Neural crest cell (in vitro differentiated cells): ENCODE measurements at places on chromosomes 1 and 21. TPM values are rescaled to one million over a fixed set of nuclear protein-coding genes. Genes with fewer than 3 reads are reported as not detected.
A peak's percentile ranks its signal among the peaks of the same experiment; 100 is the strongest.

GRCh38 chr1:218376722-218377121, 31.6 kb downstream of the TGFB2 start:
- no peaks in the 10 kb centered on the region for H3K36me3 ChIP-seq
- no peaks in the 10 kb centered on the region for H3K27me3 ChIP-seq
- peaks cover 30% of the 10 kb centered on the region for H3K4me1 ChIP-seq
- DNase-seq, result no peak
- no peak overlapping the region for H3K27ac ChIP-seq

DNA sequence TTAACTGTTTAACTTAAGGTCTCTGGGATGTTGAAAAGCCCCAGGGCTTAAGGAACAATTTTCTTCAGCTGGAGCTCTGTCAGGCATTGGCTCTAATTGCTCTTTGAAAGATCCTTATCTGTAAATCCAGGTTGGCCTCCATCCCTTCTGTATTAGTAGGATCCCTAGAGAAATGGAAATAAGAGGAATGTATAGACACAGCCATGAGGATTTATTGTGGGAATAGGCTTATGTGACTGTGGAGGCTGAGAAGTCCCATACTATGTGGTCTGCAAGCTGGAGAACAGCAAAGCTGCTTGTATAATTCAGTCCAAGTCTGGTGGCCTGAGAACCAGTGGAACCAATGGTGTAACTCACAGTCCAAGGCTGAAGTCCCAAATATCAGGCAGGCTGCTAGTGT, 47.6 kb upstream of the VAV3 start:
- DNase-seq, result no peak
- H3K4me1 ChIP-seq, result no peaks in the 10 kb centered on the region
- no peaks in the 10 kb centered on the region for H3K27me3 ChIP-seq
- no peaks in the 10 kb centered on the region for H3K36me3 ChIP-seq

- H3K4me1 ChIP-seq, result peaks cover 55% of the 10 kb centered on the region
- H3K27ac ChIP-seq, result no peak overlapping the region
- H3K4me3 ChIP-seq, result no peak overlapping the region
- no peaks in the 10 kb centered on the region for H3K36me3 ChIP-seq
These were observed 109.8 kb downstream of the TOMM20 start for GRCh38 chr1:235018720-235019444.

GRCh38 chr21:31408301-31409088, 64.4 kb upstream of the TIAM1 start:
- H3K27me3 ChIP-seq, result no peaks in the 10 kb centered on the region
- H3K27ac ChIP-seq, result peak overlapping the region; percentile 51

GRCh38 chr21:43755820-43756594, 20.1 kb downstream of the CSTB start:
- no peaks in the 10 kb centered on the region for H3K4me1 ChIP-seq
- no peak overlapping the region for H3K27ac ChIP-seq
- no peaks in the 10 kb centered on the region for H3K36me3 ChIP-seq
- H3K4me3 ChIP-seq, result no peak overlapping the region
- H3K27me3 ChIP-seq, result no peaks in the 10 kb centered on the region
- no peak for DNase-seq

DNA sequence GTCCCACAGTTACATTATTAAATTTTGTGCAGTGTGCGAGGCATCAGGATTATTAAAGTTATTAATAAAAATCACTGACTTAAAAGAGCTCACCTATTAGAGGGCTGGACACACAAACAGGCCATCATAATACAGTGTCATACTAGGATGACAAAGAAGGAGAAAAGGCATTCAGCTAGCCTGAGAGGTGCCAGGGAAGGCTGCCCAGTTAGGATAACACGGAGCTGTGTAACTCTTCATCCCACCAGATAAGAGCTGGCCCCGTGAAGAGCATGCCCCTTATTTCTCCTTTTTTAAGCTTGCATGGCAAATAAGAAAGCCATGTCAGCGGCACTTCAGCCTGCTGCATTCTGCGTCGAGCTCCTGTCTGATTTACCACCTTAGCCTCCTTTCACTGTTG, 109.5 kb downstream of the KCNK1 start:
- H3K36me3 ChIP-seq, result no peaks in the 10 kb centered on the region
- H3K4me1 ChIP-seq, result peaks cover 22% of the 10 kb centered on the region
- no peak for DNase-seq
- no peak overlapping the region for H3K27ac ChIP-seq

DNA sequence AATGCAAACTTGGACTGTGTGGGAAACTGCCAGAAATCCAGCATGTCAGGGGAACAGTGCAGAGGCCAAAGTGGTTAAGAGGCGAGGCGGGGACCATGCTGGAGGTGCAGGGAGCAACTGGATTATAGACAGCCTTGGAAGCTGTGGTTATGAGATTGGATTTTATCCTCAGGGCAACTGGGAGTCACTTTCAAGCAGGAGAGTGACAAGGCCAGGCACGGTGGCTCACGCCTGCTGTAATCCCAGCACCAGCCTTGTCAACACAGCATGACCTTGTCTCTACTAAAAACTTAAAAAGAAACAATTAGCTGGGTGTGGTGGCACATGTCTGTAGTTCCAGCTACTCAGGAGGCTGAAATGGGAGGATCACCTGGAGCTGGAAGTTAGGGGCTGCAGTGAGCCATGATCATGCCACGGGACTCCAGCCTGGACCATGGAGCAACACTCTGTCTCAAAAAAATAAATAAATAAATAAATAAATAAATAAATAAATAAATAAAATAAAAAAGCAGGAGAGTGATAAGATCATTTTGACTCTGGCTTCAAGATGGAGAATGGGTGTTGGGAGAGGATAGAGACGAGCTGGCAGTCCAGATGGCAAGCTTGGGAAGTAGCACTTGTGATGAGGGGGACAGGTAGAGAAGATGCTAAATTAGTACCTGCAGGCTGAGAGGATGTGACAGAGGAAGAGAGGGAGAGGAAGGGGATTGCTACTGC, 3.5 kb downstream of the HAPLN2 start:
- peak overlapping the region; percentile 38 for H3K4me3 ChIP-seq
- no peak overlapping the region for H3K27ac ChIP-seq
- peaks cover 81% of the 10 kb centered on the region for H3K27me3 ChIP-seq
- DNase-seq, result no peak

DNA sequence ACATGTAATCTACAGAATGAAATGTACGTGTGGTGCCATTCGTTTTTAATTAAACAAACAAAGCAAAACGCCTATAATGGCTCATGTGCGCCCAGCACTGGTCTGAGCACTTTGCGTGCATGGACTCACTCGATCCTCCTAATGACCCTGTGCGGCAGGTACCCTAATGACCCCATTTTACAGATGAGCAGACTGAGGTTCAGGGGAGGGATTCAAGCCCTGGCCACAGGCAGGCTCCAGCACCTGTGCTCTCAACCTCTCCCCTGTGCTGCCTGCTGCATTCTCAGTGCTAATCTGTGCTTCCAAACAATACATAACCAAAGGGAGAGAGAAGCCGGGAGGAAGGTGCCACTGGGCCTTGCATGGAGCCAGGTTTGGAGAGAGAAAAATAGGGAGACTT, 124.2 kb upstream of the ZBTB40 start:
- H3K27me3 ChIP-seq, result no peaks in the 10 kb centered on the region
- H3K27ac ChIP-seq, result no peak overlapping the region
- H3K36me3 ChIP-seq, result no peaks in the 10 kb centered on the region

GRCh38 chr1:93692026-93692425, 10.4 kb upstream of the BCAR3 start:
- H3K27ac ChIP-seq, result no peak overlapping the region
- H3K36me3 ChIP-seq, result no peaks in the 10 kb centered on the region
- no peaks in the 10 kb centered on the region for H3K27me3 ChIP-seq
- no peak for DNase-seq
- H3K4me1 ChIP-seq, result peaks cover 33% of the 10 kb centered on the region
- no peak overlapping the region for H3K4me3 ChIP-seq

DNA sequence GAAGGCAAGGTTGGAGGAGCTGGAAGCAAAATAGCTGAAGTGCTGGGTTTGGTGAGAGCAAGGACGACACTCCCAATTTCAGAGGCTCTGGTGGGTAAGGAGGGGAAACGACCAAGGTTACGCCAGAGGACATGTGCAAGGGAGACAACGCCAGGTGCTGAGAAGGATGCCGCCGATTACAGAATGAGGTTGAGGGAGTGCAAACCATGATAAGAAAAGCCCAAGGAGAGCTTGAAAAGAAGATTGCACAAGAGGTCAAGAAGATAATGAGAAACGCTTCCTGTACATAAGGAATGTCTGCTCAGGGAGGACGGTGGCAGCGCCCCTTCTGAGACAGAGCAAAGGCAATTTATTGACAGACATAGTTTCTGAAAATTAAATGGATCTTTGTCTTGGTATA, 382.0 kb upstream of the PROX1 start:
- H3K4me3 ChIP-seq, result no peak overlapping the region
- peak overlapping the region; percentile 25 for H3K27ac ChIP-seq
- peaks cover 7% of the 10 kb centered on the region for H3K4me1 ChIP-seq
- H3K36me3 ChIP-seq, result no peaks in the 10 kb centered on the region

DNA sequence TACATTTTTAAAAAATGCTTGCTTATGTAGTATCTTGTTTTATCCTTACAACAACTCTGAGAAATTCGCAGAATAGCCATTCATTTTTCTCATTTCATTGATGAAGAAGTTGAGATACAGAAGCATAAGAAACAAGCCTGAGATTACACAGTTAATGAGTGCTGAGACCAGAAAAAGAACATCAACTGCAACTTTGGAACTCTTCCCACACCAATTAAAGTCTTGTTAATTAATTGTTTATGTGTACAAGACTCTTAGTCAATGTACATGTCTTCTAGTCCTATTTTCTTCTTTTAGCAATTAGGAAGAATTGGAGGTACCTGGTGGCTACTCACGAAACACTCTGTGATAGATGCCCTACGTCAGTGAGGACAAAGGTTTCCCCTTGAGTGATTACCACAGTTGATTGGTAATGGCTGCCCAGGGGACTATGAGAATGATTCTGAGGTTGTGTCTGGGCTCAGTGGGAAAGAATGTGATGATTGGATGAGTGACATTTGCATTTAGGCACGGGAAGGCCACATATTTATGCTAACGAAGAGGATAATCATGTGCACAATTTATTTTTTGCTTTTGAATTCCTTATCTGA, 187.4 kb upstream of the KCNK2 start:
- DNase-seq, result no peak
- no peaks in the 10 kb centered on the region for H3K36me3 ChIP-seq
- H3K4me1 ChIP-seq, result no peaks in the 10 kb centered on the region
- H3K27ac ChIP-seq, result no peak overlapping the region

The PGLYRP4 gene
- total RNA-seq, result not detected in 2 replicates

The BATF3 gene
- total RNA-seq, result not detected in 2 replicates

The FAM131C gene
- total RNA-seq, result 0.48 and 0.68 TPM in 2 replicates

The DNAJC28 gene
- 2.4 and 2.7 TPM in 2 replicates for total RNA-seq
